ENCODE measurements at places on chromosomes 3 and 15. TPM values are rescaled to one million over a fixed set of nuclear protein-coding genes. Genes with fewer than 3 reads are reported as not detected.

GRCh38 chr15:72318408-72318942, 1.5 kb downstream of the CELF6 start:
- no peak for DNase-seq

DNA sequence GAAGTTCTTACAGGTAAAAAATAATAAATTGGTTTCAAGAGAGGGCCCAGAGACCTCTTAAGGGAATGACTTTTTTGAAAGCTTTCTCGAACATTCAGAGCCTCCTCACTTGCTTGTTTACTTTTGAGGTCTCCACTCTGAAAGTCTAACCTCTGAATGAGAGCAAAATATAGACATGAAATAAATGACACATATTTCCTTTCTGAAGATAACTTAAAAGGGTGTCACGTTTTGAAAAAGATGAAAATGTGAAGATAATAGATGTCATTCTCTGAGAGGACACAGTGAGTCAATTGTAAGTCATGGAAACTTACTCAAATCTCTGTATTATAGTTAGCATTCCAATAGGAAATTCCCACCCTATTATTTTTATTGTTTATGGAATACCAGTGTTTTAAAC, 44.6 kb downstream of the HACD2 start:
- DNase-seq, result no peak

DNA sequence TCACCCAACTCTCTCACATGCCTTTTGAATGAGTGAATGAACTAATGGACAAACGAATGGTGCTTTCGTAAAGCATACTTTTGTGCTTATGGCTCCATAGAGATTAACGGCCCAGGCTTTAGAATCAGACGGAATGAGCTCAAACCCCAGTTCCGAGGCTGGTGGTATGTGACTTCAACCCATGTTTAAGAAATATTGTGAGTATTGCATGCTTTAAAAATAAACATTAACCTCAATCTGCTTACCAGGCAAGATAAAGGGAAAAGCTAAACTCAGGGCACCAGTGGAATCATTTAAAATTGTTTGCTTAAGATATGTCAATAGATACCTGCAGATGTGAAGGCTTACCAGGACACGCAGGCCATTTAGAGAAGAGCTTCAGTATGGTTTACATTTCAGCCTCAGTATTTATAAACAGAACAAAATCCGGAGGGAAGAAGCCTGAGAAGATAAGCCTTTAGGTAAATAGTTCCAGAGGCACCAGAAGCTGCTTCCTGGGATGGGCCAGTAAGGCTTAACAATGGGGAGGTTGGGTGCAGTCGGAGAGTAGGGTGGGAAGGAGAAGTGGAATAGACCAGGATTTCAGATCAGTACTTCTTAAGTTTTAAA, 186.4 kb downstream of the ADAMTS9 start:
- no peak for DNase-seq

DNA sequence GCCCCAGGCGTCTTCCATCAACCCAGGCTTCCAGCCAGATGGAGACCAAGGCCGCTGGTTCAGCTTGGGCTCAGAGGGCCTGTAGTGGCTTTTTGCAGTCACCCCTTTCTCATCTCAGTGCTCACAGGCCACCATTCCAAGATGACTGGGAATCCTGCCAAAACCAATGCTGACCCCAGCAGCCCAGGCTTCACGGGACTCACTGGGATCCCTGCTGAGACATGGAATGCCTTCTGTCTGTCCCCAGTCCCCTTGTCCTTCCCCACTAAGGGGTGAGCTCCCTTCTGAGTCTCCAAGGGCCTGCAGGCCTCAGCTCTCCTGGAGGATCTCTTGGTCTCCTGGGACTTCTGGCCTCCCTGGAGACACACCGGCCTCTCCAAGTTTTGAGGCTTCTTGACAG, 77.4 kb upstream of the SEC13 start:
- no peak for DNase-seq

DNA sequence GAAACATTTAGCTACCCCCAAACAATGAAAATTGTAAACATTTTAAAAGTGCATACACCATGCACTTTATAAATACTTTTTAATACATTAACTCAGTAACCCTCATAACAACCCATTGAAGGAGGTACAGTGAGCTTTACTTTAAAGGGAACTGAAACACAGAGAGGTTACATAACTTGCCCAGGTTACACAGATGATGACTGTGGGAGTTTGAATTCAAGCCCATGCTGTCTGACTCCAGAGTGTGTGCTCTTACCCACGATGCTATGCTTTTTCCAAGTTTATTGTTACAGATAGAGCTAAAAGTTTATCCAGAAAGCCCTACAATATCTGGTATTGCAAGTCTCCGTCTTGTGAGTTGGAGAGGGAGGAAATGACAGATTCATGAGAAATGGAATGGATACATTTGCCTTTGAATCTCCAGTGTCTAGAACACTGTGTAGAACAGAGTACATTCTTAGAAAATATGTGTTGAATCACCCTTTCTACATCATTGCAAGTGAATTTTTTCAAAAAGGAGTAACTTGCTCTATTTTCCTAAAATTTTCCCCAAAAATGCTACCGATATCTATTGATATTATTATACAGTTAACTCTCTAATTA, 428.3 kb downstream of the NAALADL2 start:
- no peak for DNase-seq

GRCh38 chr3:16511681-16512434, 1.6 kb downstream of the RFTN1 start:
- DNase-seq, result peak; percentile 55

DNA sequence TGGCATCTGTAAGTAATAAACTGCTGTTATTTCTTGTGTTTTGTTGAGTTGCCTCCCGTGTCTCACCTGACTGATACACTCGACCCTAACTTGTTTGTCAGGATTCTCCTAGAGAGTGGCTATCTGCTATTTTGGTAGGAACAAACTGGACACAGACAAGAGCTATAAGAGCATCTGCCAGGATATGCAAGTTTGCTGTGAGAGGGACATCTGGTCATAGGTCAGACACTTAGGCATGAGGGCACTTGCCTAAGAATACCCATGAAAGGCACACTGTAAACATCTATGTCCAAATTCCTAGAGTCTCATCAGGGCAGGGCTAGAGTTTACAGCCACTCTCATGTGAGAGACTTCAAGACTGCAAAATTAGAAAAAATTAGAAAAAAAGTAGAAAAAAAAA, 32.5 kb downstream of the NEDD4 start:
- no peak for DNase-seq

GRCh38 chr15:41513506-41514227, at the start of gene LTK:
LTK (minus strand) TSS chr15:41513827; CDS start chr15:41513709, 118 bp downstream.
- peak; percentile 55 for DNase-seq

DNA sequence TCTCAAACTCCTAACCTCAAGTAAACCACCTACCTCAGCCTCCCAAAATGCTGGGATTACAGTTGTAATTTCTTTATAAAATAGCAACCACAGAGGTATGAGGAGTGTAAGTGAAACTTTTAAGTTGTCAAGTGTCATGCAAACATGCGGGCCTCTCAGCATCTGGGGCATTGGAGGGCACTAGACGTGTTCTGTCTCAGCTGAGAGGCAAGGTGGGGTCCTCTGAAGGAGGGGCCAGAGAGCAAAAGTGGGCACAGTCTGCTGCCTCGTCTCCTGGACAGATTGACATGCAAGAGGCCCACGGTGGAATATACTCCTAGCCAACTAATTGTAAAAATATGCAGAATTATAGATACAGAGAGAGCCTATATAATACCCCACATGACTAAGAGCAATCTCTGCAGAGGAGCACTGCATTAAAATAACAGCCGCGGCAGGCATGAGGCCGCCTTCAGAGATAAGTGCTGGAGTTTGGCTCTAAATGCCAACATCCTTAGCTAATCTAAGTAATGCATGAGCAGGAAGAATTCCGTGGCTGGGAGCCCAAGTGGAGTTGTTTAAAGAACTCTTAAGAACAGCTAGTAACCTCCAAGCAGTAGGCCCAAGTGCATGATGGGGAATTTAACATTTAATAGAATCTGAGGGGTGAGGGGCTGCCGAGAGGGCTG, 87.8 kb upstream of the RNU6-1 start:
- DNase-seq, result no peak

DNA sequence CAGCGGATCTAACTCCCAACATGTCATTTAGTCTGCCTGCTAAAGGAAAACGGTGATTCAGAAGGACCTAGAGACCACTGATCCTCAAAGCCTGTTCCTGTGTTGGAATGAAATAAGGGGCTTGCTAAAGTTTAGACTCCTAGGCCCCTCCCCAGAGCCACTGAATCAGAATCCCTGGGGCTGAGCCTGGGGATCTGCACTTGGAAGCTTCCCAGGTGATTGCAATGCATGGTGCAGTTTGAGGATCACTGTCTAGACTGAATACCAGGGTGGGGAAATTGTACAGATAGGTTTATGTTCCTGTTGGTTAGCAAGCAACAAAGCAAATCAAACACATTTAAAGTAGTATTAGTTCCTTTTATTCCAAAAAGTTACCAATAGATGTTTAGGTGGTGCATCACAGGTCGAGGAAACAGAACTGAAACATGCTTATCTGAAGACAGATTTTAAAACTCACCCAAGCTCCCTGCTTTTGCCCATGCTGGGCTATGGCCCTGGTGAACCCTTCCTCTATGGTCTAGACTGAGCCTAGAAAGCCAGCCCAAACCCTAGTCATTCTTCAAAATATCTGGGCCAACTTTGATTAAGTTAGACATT, 29.6 kb upstream of the SPTBN5 start:
- DNase-seq, result no peak

GRCh38 chr15:78316283-78317083, 17.1 kb upstream of the SKIC8 start:
- peak; percentile 93 for DNase-seq

The ELP6 gene
- 21.2 TPM for total RNA-seq

The DCBLD2 gene
- total RNA-seq, result 9.6 TPM

The C3orf70 gene
- 32.7 TPM for total RNA-seq

The PIGZ gene
- total RNA-seq, result 29.1 TPM

The ACSBG1 gene
- total RNA-seq, result 5.2 TPM

All from mucosa of descending colon (tissue), 3 donors.